OCI-M1 (cell line): ENCODE measurements at places on chromosomes 2 and 18.

GRCh38 chr2:47310801-47311560, 92.0 kb upstream of the MSH2 start:
- no peak for DNase-seq

- DNase-seq: no peak
Measured at GRCh38 chr2:47402555-47402804, 476 bp upstream of the MSH2 start.

DNA sequence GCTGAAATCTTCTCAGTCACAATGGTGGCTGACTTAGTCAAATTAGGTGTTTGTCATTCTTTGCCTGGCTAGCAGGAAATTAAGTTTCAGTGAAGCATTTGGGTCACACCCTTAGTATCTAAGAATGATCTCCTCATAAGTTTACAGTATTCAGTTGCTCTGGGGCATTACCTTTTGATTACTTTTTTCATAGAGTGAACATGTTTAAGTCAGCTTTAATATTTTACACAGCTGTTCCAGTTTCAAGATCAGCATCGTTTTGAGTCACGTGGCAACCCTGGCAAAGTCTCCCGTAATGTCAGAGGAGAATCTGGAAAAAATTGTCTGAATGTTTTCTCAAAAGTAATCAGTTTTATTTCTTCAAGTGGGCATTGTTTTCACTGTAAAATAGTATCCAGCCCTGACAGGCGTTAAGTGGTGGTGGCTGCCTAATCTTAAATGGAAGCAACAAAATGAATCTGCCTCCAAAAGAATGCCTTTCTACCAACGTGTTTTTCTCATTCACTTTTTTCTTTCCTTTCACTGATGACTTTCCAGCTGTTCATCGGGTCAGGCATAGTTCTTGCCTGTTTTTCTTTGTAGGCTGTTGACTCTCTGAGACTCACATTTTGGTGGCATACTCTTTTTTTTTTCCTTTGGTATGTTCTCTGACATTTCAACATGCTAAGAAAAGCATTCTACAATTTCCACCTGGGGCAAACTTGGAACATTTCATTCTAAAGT, 319.6 kb upstream of the TCF4 start:
- DNase-seq: no peak

DNA sequence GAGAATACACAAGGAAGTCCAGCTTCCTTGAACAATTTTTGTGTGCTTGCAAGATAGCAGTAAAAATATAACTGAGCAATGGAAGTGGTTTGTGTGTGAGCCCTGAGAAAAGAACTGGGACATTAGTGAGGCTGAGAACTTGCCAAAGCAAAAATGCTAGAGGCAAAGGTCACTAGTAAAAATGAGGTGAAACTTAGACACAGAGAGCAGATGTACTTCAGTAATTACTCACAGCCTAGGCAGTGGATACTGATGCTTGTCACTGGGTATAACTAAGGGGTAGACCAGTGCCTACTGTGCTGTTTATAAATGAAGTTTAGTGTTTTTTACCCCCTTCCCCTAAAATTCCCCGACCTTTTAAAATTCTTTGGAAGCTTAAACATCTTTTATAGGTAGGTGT, 450.1 kb downstream of the LPIN1 start:
- DNase-seq: no peak

DNA sequence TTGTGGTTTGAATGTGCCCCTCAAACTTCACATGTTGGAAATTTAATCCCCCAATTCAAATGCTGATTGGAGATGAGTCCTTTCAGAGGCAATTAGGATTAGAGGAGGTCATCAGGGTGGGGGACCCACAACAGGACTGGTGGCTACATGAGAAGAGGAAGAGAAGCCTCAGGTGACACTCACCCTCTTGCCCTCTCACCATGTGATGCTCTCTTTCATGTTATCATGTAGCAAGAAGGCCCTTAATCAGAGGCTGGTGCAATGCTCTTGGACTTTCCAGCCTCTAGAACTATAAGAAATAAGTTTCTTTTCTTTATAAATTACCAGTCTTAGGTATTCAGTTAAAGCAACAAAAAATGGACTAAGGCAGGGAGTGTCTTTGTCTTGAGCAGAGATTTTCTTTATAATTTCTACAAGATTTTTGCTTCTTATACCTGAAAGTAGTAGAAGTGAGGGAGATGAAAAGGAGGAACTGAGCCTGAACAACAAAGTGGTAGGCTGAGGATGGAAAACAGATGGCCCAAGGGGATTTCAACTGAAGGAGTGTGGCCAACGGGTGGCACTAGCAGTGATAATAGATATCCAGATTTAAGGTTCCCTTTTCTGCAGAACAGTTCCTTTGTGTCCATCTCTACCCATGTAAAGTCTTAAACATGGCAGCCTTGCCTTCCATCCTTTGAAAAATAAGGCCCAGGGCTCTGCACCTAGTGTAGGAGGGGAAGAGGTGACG, 49.2 kb upstream of the TGIF1 start:
- DNase-seq: peak; percentile 40

DNA sequence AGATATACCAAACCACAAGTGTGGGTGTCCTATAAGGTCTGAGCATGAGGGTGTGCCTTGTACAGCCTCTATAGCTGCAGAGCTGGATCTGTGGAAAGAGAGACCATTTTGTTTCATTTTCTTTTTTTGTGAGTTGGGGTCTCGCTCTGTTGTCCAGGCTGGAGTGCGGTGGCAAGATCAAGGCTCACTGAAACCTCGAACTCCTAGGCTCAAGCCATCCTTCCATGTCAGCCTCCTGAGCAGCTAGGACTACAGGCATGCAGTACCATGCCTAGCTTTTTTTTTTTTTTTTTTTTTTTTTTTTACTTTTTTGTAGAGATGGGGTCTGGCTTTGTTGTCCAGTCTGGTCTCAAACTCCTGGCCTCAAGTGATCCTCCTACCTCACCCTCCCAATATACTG, 10.7 kb downstream of the KIF3C start:
- DNase-seq: no peak

- peak; percentile 39 for DNase-seq
Measured at GRCh38 chr2:117058366-117058765, 756.1 kb upstream of the DDX18 start.

GRCh38 chr2:196534495-196534894, 105.0 kb upstream of the CCDC150 start:
- DNase-seq: no peak
